Activated T-helper 17 cell treated with anti-CD3 and anti-CD28 coated beads, Interleukin-2, amount 50 U/mL, for 72 hours (primary cell): ENCODE measurements at places on chromosomes 16 and 17.

DNA sequence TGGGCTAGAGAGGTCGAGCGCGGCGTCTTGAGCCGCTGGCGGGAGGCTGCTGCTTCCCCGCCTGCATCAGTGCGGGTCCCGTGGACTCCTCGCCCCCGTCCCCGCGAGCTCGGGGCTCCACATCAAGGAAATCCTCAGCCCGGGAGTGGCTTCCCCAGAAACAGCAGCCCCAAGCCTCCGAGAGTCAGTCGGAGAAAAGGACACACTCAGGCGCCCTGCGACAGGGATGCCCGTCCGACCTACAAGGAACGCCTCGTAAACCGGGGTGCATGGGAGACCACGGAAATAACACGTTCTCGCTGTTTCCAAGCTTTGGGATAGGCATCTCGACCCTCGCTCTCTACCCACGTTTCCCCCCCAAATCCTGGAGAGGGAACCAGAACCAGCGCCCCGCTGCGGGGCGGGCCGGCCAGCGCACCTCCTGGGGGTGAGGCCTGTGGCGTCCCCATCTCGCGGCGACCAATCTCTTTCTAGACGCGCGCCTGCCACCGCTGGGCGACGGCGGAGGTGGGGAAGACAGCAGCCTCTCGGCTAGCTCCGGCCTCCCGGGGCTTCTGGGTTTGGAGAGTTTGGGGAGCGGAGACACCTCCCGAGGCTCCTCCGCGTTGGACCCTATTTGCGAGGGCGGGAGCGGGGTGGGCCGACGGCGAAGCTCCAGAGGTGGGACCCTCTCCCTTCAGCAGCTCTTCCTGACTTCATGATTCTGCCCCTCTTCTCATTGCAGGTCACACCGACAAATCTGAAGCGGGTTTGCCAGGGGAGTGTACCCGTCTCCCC, 759 bp upstream of the TP53I13 start:
- peak; percentile 65 for ATAC-seq

- ATAC-seq: no peak
Measured at GRCh38 chr17:34837876-34838478, 123.3 kb downstream of the CCT6B start.

- peak; percentile 37 for ATAC-seq
Measured at GRCh38 chr16:78896280-78896679, 704.3 kb downstream of the MAF start.

DNA sequence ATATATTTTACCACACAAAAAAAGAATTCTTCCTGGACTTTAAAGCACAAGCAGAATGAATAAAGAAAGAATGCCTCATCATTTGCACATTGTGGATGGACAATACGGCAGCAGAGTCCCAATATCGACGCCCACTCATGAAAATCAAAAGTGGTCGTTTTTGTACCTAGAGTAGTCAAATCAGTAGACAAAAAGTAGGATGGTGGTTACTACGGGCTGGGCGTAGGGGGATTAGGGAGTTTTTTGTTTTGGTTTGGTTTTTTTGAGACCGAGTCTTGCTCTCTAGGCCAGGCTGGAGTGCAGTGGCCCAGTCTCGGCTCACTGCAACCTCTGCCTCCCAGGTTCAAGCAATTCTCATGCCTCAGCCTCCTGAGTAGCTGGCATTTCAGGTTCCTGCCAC, 8.6 kb upstream of the CENPV start:
- ATAC-seq: peak; percentile 93

- no peak for ATAC-seq
Measured at GRCh38 chr17:64022611-64023063, 2.2 kb upstream of the ICAM2 start.

GRCh38 chr17:29980261-29980660, 38.8 kb downstream of the EFCAB5 start:
- no peak for ATAC-seq
